ENCODE measurements at places on chromosomes 1 and 21.

DNA sequence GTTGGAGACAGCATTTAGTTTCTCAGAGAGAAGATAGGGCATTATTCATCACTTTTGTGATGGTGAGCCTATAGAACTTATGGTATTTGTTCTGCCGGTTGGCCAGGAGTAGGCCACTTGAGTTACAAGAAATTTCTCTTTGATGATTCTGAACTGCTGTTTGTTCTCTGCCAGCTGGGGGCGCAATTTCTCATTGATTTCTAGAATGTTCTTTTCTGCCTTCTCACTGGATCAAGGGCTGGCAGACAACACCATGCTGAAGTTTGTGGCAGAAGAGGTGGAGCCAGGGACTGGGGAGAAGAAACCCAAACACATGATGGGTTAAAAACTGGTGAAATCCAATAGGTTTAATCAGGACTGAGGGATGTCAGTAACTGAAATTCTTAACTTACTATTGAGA, 360.6 kb downstream of the FAM72C start:
- no peak for DNase-seq

DNA sequence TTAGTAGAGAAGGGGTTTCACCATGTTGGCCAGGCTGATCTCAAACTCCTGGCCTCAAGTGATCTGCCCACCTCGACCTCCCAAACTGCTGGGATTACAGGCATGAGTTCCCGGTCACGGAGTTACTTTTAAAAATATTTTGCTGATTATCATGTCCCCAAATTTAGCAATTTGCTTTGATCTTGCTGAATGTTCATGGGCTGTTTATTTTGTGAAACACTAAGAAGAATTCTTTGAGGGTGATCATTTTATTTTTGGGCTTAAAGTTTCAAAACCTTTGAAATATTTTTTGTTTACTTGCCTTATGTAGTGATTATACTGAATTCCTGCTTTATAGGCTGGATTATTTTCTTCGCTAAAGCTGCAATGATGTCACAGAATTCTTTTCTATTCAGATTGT, 11.4 kb upstream of the LAMC1 start:
- no peak for DNase-seq

DNA sequence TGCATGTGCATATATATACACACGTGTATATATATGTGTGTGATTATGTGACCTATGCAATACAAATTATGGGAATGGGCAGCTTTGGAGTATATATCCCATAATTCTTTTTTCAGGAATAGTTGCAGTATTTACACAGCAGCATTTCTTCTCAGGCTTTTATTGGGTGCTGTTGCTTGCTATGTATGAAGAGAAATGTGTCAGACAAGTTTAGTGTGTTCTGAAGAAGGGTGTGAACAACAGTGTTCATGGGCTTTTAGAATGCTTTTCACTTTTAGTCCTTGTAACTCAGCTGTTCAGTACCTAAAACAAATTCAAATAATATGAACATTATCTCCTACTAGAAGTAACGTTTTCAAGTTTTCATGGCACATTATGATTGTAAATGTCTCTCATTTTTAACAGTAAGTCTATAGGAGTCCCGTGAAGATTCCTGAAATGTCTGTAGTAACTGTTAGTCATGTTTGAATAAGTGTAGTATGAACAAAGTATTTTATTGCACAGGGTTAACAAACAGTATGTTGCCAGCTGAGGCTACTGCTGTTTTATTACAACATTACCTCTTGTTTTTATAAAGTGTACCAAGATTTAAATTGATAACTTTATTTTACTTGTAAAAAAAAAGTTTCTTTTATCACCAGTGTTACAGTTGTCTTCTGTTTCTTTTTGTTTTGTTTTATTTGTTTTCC, 42.5 kb downstream of the TMED5 start:
- no peak for DNase-seq

DNA sequence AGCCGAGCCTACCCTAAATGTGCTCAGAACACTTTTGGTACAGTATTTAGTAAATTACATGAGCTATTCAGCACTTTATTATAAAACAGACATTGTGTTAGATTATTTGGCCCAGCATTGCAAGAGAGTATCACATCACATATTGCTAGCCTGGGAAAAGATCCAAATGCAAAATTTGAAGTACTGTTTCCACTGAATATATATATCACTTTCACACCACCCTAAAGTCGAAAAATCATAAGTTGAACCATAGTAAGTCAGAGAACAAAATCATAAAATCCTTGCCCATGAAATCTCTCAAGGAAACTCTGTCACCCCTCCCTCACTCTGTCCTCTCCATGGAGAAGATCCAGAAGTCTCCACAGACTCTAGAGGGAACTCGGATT, 33.1 kb downstream of the RGS8 start:
- no peak for DNase-seq

- DNase-seq = peak; percentile 55
Observed at GRCh38 chr21:36854391-36854790, 112.1 kb downstream of the HLCS start.

DNA sequence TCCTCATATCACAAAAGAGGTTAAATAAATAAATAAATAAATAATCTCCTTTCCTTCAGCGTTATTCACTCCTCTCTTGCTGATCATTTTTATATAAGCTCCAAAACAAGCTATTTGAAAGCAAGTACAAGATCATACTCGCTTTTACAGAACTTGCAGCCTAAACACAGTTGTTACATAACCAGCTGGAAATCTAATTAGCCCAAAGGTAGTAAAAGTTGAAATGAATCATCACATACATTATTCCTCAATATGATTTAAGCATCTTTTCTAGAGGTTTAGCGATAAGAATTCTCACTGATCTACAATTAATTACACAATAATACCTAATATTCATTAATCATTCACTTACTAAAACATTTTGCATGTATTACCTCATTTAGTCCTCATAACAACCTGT, 160.2 kb downstream of the COP1 start:
- no peak for DNase-seq

- no peak for DNase-seq
Observed at GRCh38 chr1:43691871-43692815, 15.2 kb upstream of the ST3GAL3 start.

GRCh38 chr1:43668956-43669355, 19.0 kb downstream of the KDM4A start:
- no peak for DNase-seq

DNA sequence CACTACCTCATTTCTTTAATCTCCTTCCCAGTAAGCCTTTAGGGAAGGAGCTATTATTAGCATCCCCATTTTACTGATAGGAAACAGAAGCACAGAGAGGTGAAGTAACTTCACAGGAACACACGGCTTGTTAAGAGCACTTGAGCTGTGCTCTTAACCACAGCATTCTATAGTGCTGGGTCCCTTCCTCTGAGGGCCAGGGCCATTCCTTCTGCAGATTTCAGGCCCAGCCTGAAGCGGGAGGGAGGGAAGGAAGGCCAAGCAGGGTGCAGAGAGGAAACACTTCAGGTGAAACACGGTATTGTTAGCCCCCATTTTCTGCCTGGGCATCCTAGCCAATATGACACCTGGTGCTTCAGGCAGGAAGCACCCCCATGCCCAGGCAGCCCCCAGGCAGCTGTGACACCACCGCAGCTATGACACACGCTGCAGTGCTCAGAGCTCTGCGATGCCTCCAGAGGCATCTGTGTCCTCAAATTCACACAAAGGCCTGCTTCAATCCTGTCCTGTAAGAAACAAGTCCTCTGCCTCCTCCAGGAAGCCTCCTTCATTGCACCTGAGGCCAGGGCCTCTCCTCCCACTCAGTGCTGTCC, 4.5 kb upstream of the EXTL1 start:
- DNase-seq = no peak

DNA sequence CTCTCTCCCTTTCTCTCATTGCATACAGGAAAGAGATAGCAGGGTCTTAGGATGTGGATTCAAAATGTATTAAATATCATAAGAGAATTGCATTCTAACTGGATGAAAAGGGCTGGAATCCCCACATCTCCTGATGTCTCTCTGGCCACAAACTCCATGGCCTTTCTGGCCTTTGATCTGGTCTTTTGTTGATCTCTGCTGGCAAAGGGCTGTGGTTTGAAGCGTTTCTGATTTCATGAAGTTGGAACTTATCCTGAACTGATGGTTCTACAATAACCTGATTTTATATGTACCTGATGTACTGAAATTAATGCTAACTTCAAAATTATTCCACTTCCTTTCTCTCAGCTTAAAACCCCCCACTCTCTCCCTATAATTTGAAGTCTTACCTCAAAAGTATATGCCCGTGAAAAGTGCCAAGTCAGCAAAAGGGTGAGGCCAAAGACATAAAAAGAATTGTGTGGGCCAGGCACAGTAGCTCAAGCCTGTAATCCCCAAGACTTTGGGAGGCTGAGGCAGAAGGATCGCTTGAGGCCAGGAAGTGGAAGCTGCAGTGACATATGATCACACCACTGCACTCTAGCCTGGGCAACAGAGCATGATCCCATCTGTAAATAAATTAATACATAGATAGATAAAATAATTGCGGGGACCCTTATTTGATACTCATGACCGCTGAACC, 6.4 kb upstream of the KIF14 start:
- no peak for DNase-seq

DNA sequence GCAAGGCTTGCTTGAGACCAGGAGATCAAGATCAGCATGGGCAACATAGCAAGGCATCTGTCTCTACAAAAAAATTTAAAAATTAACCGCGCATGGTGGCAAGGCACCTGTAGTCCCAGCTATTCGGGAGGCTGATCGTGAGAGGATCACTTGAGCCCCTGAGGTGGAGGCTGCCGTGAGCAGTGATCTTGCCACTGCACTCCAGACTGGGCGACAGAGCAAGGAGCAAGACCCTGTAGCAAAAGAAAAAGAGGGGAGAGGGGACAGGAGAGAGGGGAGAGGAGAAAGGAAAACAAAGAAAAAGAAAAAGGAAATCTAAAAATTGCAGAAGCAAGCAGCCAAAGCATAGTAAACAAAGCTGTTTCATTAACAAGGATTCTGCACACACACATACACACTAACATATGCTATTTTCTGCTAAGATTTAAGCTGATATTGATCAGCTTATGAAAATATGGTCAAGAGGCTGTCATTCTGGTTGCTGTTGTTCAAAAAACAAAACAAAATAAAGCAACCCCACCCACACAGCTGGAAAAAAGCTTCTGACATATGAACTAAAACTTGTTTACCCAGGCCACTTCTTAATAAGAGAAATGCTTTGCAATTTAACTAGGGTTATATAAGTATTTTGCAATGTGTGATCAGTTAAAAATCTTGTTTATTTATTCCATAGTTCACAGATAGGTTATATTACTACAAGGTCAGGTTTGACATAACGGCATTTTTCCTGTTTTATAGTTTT, 1.8 kb downstream of the ARNT start:
- no peak for DNase-seq

DNA sequence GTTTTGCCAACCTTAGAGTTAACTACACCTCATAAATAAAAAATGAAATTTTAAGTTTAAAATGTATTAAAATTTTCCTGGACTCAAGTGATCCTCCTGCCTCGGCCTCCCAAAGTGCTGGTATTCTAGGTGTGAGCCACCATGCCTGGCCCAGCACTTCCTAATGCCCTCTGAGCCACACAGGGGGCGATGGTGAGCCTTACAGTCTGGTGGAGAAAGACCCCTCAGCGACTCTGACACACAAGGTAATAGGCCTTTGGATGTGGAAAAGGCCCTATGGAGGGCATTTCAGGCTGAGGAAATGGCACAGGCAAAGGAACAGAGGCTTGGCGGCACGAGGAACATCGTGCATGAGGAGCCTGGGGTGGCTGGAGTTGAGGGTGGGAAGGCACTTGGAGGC, 6.7 kb downstream of the CITED4 start:
- no peak for DNase-seq
